ENCODE measurements at places on chromosomes 11 and 22. TPM values are rescaled to one million over a fixed set of nuclear protein-coding genes. Genes with fewer than 3 reads are reported as not detected.

Gene TEX54
- total RNA-seq = not detected

Gene OR51B4
- not detected for total RNA-seq

Gene OR51I2
- not detected for total RNA-seq

Gene GNAZ
- total RNA-seq = 0.20 TPM

Gene CCDC81
- total RNA-seq = 0.43 TPM

Gene FGF4
- total RNA-seq = not detected

DNA sequence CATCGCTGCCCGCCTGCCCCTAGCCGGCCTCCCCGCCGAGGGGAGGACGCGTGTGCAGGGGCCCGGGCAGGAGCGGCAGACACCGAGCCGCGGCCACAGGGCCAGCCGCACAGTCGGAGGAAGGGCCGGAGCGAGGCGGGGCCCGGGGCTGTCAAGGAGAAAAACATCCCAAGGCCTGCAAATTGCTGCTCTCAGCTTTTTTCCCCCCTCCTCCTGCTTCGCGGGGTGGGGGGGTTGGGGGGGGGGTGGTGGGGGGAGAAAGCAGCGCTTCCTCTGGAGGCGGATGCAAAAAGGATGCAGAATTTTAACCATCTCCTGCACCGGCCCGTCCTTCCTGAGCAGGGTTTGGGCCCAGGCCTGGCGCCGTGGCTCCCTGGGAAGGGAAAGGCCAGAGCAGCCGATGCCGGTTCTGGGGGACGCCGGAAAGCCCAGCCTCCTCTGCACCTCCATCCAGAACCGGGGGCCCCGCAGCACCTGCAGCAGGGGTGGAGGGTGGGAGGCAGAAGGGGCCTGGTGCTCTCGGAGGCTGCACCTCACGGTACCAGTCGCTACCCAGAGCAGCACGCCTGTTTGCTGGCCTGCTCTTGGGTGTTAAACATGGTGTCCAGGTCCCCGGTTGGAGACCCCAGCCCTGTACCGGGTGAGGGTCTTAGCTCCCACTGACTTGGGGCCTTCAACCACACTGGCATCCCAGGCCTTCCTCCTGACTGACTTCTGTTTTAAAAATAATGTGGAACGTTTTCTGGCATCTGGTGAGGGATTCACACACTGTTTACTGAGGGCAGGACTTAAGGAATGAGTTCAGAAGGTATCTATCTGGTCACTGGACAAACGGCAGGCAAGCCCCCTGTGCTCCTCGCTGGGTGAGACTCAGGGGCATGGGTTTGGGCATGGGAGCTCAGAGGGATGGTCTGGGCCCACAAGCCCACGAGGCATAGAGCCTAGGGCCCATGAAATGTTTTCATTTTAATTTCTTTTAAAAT is 77.4 kb upstream of the WNT7B start:
- DNase-seq = peak; percentile 69

GRCh38 chr22:20011993-20012740 is 4.5 kb downstream of the ARVCF start:
- no peak for DNase-seq

GRCh38 chr22:49360746-49361145 is 466.9 kb downstream of the BRD1 start:
- no peak for DNase-seq

DNA sequence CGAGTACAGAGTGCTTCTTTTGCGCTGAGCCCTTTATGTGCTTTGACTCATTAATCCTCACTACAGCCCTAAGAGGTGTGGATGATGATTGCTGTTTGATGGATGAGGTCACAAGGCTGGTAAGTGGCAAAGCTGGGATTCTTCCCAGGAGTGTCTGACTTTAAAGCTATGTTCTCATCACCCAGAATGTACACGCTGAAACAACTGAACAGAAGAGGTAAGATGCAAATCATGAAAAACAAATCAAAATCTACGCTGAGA is 37.7 kb upstream of the CREB3L1 start:
- no peak for DNase-seq

DNA sequence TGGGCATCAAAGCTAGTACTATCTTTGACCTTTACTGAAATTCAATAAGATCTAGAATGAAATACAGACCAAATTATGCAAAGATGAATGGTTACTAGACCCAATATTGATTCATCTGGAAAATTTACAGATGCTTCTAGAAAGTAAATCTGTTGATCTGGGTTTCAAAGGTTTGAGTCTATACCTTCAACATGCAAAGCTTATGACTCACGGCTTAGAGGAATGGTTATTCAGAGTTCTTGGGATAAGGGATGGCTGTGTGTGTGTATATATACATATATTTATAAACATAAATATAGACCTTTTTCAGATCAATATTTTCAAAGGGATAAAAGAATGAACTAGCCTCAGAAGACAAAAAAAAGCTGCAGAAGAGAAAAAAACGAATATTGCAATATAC is 1.3 kb downstream of the SPTY2D1 start:
- no peak for DNase-seq

- DNase-seq = no peak
Observed at GRCh38 chr11:12052676-12053605, 44.5 kb upstream of the DKK3 start.

- DNase-seq = no peak
Observed at GRCh38 chr11:78313898-78314297, 103.7 kb downstream of the GAB2 start.

GRCh38 chr11:44615913-44616791 is 50.7 kb downstream of the CD82 start:
- DNase-seq = no peak

DNA sequence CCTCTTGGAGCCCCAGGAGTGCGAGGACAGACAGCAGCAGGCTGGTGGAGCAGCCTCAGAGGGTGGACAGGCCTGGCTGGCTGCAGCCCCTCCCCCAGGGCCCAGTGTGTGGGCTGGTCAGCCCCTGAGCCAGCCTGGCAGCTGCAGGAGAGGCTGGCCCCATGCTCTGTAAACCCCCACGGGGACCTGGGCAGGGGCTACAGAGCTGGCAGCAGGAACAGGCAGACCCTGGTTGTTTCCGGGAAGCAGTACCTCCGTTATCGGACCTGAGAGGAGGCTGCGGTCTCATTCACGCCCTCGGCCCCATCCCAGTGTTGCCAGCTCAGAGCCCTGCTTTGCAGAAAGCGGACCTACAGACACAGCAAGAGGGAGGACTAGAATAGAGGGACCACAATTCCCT is 38.5 kb upstream of the COMT start:
- no peak for DNase-seq

- no peak for DNase-seq
Observed at GRCh38 chr11:14308897-14309387, 50.0 kb downstream of the RRAS2 start.

- DNase-seq = peak; percentile 96
Observed at GRCh38 chr11:64887757-64888405, 9.5 kb upstream of the EHD1 start.

GRCh38 chr11:80727315-80727714 is 1286.5 kb upstream of the TENM4 start:
- no peak for DNase-seq

DNA sequence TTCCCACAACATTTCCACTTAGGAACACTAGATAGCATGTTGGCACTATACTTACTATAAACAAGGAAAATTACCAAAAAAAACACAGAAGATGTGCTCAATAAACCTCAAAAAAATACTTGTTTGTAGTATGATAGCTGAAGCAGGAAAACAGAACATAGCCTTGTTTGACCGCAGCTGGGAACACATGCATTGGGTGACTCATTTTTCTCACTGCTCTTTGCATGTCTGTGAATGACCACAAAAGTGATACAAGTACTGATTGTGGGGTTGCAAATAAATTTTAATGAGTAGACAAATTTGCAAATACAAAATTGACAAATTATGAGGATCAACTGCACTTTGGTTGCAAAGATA is 22.8 kb upstream of the GUCY1A2 start:
- DNase-seq = no peak

Measured in activated naive CD8-positive, alpha-beta T cell treated with anti-CD3 and anti-CD28 coated beads, Interleukin-2, amount 10 ng/mL, durations not matched to agents 7 days and 5 days (primary cell).